ENCODE measurements at places on chromosomes 1 and 21.

DNA sequence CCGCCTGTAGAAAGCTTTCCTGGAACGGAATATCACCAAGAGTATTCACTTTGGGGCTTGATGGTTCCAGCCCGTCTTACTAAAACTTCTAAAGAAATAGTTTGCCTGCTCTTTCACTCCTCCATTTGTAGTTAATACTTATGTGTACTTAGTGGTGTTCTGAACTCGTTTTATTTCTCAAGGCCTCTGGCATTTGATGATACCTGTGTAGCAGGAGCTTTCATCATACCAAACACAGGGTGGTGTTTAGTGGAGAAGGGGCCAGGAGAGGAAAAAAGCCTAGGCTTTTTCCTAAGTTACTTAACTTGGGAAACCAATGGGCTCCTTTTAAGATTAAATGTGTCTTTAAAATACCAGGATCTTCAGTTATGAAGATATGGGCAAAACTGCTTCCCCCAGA lies 74.3 kb downstream of the RPS6KA1 start:
- peaks cover 2% of the 10 kb centered on the region for H3K4me1 ChIP-seq
- no peak overlapping the region for H3K4me3 ChIP-seq
- no peaks in the 10 kb centered on the region for H3K36me3 ChIP-seq

- no peaks in the 10 kb centered on the region for H3K36me3 ChIP-seq
- H3K4me3 ChIP-seq: no peak overlapping the region
- H3K27ac ChIP-seq: no peak overlapping the region
These were observed 44.5 kb upstream of the VAMP3 start for GRCh38 chr1:7726623-7727022.

- no peak for DNase-seq
- peaks cover 27% of the 10 kb centered on the region for H3K36me3 ChIP-seq
- H3K27me3 ChIP-seq: peaks cover 2% of the 10 kb centered on the region
- H3K27ac ChIP-seq: peak overlapping the region; percentile 20
These were observed 61.5 kb downstream of the SIPA1L2 start for GRCh38 chr1:232568331-232568852.

GRCh38 chr1:205543351-205544301 lies 39.2 kb downstream of the CDK18 start:
- DNase-seq: peak; percentile 85
- H3K4me1 ChIP-seq: peaks cover 17% of the 10 kb centered on the region
- H3K4me3 ChIP-seq: peak overlapping the region; percentile 66

DNA sequence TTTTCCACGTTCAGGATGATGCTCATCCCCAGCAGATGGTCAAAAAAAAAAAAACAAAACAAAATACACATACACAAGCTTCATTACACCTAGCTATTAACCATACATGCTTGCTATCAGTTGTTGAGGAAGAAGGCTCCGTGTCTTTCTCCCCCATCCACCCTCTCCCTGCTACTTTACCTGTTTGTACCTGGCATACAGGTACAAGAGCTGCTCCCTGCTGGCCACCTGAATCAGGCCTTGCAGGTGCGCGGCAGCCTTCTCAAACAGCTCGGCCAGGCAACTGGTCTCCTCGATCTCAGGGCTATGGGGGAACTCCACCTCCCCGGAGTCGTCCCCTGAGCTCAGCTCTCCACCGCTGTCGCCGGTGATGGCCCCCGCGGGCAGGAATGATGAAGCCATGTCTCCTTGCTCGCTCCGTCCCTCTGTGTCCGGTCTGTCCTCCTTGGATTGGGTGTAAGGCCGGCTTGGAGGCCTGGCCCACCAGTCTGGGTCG lies 464 bp downstream of the ACBD6 start:
- DNase-seq: no peak
- no peaks in the 10 kb centered on the region for H3K27me3 ChIP-seq
- peaks cover 25% of the 10 kb centered on the region for H3K4me1 ChIP-seq
- H3K36me3 ChIP-seq: no peaks in the 10 kb centered on the region
- peak overlapping the region; percentile 99 for H3K4me3 ChIP-seq

GRCh38 chr1:25095635-25096200 lies 136.6 kb downstream of the SYF2 start:
- no peak overlapping the region for H3K4me3 ChIP-seq
- DNase-seq: no peak
- H3K36me3 ChIP-seq: no peaks in the 10 kb centered on the region
- no peak overlapping the region for H3K27ac ChIP-seq

DNA sequence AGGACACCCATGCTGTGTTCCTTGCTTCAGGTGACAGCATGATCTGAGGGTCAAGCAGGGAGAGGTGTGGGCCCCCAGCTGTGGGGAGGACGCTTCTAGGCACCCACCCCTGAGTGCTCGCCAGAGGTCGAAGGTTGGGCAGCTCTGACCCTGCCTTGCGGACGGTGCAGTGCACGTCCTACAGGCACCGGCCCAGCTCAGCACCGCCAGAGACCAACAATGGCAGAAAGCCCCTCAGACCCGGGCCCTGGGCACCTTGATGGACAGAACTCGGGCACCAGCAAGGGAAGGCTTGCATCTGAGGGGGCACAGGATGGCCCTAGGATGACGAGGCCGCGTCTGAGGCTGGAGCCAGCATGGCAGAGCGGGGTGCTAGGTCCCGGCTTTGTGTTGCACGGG lies 24.7 kb downstream of the NADK start:
- H3K27ac ChIP-seq: no peak overlapping the region
- no peak for DNase-seq
- H3K36me3 ChIP-seq: peaks cover 22% of the 10 kb centered on the region
- peaks cover 6% of the 10 kb centered on the region for H3K27me3 ChIP-seq
- H3K4me3 ChIP-seq: no peak overlapping the region
- H3K4me1 ChIP-seq: peaks cover 1% of the 10 kb centered on the region

DNA sequence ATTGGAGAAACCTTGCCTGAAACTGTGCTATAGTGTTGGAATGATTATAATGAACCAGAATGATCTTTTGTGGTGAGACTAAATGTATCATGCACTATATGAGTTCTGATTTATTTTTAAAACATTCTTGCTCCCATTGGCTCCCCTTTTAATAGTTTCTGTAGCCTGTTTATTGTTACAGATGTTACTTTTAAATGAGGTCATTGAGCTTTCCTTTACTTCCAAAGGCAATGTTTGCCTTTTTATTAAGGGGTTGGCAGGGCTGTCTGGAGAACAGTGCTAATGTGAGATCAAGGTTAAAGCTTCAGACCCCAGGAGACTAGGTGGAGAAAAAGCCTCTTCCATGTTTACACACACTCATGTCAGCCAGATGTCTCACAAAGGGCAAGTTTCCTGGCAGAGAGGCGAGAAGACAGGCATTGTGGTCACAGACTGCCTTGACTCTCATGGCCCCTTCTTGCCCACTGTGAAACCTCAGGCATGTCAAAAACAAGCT lies 120.6 kb upstream of the RAVER2 start:
- peaks cover 13% of the 10 kb centered on the region for H3K4me1 ChIP-seq
- no peak overlapping the region for H3K4me3 ChIP-seq
- DNase-seq: no peak
- no peaks in the 10 kb centered on the region for H3K36me3 ChIP-seq
- H3K27me3 ChIP-seq: peaks cover 1% of the 10 kb centered on the region

- no peak overlapping the region for H3K4me3 ChIP-seq
- no peaks in the 10 kb centered on the region for H3K4me1 ChIP-seq
- H3K36me3 ChIP-seq: peaks cover 23% of the 10 kb centered on the region
- no peak for DNase-seq
- peaks cover 3% of the 10 kb centered on the region for H3K27me3 ChIP-seq
- H3K27ac ChIP-seq: no peak overlapping the region
These were observed 53.7 kb downstream of the ZBTB8A start for GRCh38 chr1:32592943-32593342.

DNA sequence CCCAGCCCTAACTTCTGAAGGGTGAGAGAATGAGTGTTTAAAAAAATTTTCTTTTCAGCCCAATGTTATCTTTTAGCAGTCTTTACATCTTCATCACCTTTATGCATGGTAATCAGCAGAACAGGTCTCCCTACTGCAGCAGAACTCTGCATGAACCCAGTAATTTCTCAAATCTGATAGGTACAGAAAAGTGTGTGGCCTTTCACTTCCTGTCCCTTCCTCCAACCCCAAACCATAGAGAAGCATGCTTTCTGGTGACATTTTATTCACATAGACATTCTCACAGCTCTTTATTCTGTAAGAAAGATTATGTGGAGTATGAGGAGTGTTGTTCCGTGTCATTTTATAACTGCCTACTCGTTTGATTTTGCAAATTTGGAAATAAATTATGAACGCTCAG lies 68.6 kb downstream of the RPAP2 start:
- no peaks in the 10 kb centered on the region for H3K36me3 ChIP-seq
- no peak overlapping the region for H3K27ac ChIP-seq
- H3K4me1 ChIP-seq: no peaks in the 10 kb centered on the region
- no peaks in the 10 kb centered on the region for H3K27me3 ChIP-seq
- H3K4me3 ChIP-seq: no peak overlapping the region

DNA sequence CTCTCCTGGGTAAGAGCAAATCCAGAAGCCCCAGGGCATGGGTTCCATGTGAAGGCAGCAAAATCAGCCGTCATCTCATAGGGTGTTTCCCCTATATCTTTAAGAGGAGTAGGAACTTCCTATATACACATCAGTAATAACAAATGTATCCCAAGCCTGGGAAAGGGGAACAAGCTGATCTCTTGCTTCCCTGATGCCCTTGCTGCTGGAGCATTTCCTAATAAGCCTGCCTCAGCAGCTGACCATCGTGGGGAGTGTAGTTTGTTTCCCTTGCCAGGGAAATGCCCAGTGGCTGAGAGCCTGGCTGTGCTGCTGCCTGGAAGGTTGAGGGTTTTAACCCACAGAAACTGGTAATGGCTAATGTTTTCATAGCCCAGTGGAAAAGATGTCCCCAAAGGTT lies 177.0 kb downstream of the NPHP4 start:
- peaks cover 5% of the 10 kb centered on the region for H3K27me3 ChIP-seq
- no peak overlapping the region for H3K27ac ChIP-seq
- DNase-seq: no peak
- H3K36me3 ChIP-seq: no peaks in the 10 kb centered on the region
- H3K4me3 ChIP-seq: no peak overlapping the region

DNA sequence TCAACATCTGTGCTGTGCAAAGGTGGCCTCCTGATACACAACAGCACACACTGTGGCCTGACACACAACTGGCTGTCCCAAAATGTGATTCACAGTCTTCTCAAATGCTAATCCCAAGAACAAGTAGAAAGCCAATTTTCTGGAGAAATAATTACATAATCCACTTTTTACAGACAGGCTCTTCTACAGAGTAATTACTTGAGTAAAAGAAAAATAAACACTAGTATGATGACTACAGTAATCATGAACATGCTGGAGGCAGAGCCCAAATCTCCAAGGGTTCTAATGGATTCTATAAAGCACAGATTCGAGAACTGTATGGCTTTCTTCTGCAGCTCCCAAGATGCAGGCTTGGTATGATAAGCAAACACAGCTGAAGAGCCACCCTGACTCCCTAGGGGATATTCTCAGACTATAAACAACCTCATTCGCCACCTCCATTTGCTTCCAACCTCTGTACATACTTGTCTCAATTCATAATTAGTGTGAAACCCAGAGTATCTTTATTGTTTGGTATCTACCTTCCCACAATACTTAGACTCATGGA lies 81.9 kb downstream of the SIPA1L2 start:
- no peak overlapping the region for H3K27ac ChIP-seq
- peaks cover 29% of the 10 kb centered on the region for H3K36me3 ChIP-seq
- peaks cover 3% of the 10 kb centered on the region for H3K27me3 ChIP-seq
- DNase-seq: no peak
- H3K4me3 ChIP-seq: no peak overlapping the region
- peaks cover 59% of the 10 kb centered on the region for H3K4me1 ChIP-seq

GRCh38 chr1:21764615-21765423 lies 18.1 kb downstream of the USP48 start:
- DNase-seq: no peak
- H3K27me3 ChIP-seq: no peaks in the 10 kb centered on the region
- no peak overlapping the region for H3K27ac ChIP-seq

DNA sequence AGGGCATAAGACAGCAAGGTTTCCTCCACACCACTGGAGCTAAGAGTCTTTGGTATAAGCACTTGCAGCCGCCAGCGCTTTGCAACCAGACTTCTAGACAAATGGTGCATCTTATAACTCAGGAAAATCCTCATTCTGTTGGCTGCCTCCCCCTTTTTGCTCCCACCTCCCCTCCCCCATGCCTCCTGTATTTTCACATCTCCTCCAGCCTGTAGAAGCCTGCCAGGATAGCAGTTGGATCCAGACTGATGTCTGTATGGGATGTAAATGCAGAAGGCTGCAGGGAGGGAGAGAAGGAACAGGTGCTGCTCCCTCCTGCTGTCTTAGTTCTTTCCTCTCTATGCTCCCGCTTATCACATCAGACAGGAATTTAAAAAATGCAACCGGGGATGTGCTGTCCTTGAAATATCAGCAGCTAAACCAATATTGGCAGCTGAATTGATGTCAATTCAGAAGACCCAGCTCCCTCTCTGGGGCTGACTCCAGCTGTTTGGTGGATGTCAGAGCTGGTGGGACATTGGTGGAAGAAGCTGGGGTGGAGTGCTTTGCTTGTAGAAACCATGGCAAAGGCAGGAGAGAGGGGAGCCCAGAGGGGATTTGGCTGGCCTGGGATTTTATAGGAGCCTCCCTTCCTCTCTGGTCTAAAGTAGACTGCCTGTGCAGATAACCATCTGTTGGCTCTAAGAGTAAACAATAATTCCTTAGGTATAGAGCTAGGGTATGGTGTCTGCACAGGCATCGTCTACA lies 53.5 kb downstream of the NFASC start:
- no peaks in the 10 kb centered on the region for H3K36me3 ChIP-seq
- no peak overlapping the region for H3K4me3 ChIP-seq
- peaks cover 18% of the 10 kb centered on the region for H3K4me1 ChIP-seq
- peaks cover 5% of the 10 kb centered on the region for H3K27me3 ChIP-seq

DNA sequence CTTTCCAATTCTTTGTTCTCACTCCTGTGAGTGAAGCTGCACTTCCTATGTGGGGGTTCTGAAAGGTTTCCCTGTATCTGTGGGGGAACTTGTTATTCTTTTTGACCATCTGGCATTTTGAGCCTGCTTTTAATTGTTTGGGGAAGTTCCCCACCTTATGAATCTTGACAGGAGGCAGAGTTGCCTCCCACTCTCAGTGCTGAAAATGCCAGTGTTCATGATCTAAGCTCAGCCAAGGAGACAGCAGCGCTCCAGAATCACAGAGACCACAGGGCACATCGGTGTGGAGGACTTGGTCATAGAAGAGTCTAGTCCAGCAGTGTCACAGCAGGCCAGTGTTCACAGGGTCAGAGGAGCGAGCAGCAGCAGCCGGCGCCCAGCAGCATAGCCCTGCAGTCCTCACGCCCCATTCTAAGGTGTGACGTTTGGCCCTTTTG lies 63.8 kb upstream of the PRDX6 start:
- no peak overlapping the region for H3K27ac ChIP-seq
- peaks cover 17% of the 10 kb centered on the region for H3K4me1 ChIP-seq
- H3K27me3 ChIP-seq: no peaks in the 10 kb centered on the region
- no peaks in the 10 kb centered on the region for H3K36me3 ChIP-seq
- H3K4me3 ChIP-seq: no peak overlapping the region
- DNase-seq: no peak

Data from endothelial cell (in vitro differentiated cells).